Coronary artery (tissue), 2 donors: ENCODE measurements at places on chromosomes 1 and 21.
A peak's percentile ranks its signal among the peaks of the same experiment; 100 is the strongest.

GRCh38 chr1:228013935-228014930, 7.4 kb downstream of the WNT3A start:
- peak; percentile 65 for DNase-seq

DNA sequence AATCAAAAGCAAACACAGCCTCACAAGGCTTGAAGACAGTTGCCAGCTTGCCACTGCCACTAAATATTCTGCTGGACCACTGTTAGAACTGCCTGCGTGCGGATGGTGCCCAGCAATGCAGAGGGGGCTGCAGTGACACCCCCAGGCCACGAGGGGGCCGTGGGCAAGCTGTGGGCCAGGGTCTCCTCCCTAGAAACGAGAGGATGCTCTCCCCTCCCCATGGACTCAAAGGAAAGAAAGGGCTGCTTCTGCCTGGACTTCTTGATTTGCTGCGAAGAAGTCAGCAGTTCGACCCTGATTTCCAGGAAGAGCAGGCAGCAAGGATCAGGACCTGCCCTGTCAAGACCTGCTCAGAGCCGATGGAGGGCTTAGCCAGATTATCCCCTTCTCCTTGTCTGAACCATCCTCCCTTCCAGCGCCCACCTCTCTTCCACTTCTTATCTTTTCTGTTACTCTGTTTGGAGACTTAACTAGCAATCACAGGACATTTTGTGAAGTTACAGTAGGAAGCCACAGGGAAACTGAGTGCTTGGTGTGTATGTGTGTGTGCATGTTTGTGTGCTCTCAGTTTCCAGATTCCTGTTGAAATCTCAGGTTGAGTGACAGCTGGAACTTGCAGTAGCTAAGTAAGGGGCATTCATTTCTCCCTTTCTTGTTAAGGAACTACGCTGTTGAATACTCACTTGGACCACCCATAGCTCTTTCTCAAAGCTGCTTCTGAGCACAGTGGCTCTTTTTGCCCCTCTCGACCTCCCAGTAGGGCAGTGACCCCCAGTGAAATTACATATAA, 2.7 kb downstream of the MAN1C1 start:
- no peak for DNase-seq

DNA sequence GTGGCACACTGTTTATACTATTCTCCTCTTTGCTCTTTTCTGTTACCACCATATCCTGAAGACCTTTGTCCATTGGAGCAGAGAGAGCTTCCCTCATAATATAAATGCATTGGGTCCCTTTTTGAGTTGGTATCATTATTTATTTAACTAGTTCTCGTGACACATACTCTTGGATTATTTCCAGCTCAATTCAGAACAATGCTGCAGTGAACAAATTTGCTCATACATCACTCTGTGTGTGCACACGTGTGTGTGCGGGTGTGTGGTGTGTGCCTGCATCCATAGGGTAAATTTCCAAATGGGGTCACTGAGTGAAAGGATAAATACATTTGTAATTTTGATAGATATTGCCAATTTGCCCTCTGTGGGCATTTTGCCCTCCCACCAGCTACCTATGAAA, 5.8 kb downstream of the PLA2G2A start:
- DNase-seq, result no peak

- no peak for DNase-seq
These were observed 22.7 kb downstream of the ABL2 start for GRCh38 chr1:179206812-179207211.

- DNase-seq, result no peak
These were observed 6.1 kb upstream of the RABGAP1L start for GRCh38 chr1:174153085-174153824.

- no peak for DNase-seq
These were observed 10.5 kb downstream of the SNAP47 start for GRCh38 chr1:227745568-227746265.

GRCh38 chr1:6357243-6357936, 36.2 kb downstream of the ACOT7 start:
- no peak for DNase-seq

GRCh38 chr1:12369258-12369657, 139.4 kb downstream of the VPS13D start:
- DNase-seq, result no peak

DNA sequence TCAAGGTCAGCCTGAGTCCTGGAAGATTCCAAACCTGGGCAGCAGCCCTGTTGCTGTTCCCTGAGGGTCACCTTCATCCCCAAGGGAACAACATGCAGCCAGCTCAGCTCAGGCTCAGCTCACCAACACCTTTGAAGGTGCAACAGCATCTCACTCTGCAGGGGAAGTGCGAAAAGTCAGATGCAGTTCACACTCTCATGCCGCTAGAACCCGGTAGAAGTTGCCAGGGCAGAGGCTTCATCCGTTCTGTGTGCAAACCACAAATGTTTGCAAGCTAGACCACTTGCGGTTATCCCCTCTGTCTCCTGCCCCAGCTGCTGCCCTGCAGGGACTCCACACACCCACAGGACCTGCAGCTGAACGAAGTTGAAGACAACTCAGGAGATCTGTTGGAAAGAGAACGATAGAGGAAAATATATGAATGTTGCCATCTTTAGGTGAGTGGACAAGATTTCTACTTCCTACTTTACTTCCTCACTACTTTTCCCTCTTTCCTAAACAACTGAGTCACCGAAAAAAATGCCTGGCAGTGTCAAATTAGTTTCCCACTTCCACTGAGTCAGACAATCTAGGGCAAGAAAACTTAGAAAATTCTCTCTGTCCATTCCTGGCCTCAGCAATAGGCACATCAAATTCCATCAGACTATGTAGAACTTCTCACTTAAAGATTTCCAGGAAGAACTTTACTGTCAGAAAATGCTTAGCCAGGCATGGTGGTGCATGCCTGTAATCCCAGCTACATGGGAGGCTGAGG, 1.8 kb upstream of the FCRL6 start:
- no peak for DNase-seq

- DNase-seq, result no peak
These were observed 76.6 kb downstream of the GPR88 start for GRCh38 chr1:100614570-100614969.

- DNase-seq, result no peak
These were observed 8.3 kb upstream of the PLEKHO1 start for GRCh38 chr1:150141452-150141851.
